ENCODE measurements at places on chromosomes 7 and 10. TPM values are rescaled to one million over a fixed set of nuclear protein-coding genes. Genes with fewer than 3 reads are reported as not detected.

DNA sequence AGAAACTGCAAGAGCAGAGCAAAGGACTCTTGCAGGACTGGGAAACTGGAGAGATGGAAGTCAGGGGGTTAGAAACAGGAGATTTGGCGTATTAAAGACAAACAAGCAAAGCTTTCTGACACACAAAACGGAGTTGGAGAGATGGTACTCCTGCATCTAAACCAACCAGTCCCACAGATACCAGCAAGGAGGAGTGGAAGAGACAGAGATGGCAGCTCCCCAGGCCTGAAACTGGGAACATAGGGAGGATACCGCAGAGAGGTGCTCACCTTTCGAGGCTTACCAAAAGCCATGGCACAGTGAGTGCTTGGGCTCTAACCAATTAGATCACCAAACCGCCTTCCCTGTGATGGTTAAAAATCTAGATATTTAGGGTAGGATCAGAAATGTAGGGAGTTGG is 4.8 kb upstream of the MBL2 start:
- H3K4me3 ChIP-seq = no peak overlapping the region
- no peak overlapping the region for H3K27ac ChIP-seq
- no peak for DNase-seq
- H3K36me3 ChIP-seq = no peaks in the 10 kb centered on the region

DNA sequence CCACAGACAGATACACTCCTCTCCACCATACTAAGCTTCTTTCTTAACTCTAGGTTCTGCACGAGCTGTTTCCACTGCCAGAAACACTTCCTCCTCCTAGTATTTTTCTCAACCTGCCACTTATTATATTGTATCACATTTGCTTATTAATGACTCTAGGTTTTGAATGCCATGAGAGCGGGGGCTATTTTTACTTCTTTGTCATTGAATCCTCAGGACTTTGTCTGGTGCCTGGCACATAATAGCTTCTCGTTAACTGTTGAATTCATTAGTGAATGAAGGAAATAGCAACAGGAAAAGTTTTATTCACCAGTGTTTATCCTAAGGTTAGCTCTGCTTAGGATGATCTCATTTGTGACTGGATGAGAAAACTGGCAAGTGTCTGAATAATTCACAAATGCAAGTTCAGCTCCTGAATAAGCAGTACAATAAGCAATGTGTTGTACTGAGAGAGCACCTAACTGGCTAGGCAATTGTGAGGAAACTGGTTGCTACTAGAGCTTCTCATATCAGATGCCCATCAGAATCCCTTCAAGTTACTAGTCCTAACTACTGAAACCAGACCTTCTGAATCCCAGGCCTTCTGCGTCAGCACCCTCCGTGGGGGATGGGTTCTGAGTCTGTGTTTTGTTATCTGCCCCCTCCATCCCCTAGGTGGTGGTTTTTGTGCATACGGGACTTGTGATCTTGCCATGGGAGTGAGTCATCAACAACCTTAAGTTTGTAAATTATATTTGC is 92.7 kb downstream of the LSMEM1 start:
- DNase-seq = peak; percentile 15
- no peak overlapping the region for H3K4me3 ChIP-seq
- peaks cover 14% of the 10 kb centered on the region for H3K4me1 ChIP-seq
- no peaks in the 10 kb centered on the region for H3K36me3 ChIP-seq
- H3K27ac ChIP-seq = no peak overlapping the region

- no peak overlapping the region for H3K27ac ChIP-seq
- DNase-seq = peak; percentile 3
- H3K4me1 ChIP-seq = peaks cover 17% of the 10 kb centered on the region
- H3K36me3 ChIP-seq = no peaks in the 10 kb centered on the region
- no peaks in the 10 kb centered on the region for H3K27me3 ChIP-seq
- no peak overlapping the region for H3K4me3 ChIP-seq
Observed at GRCh38 chr7:134737566-134738345, 41.7 kb upstream of the CALD1 start.

DNA sequence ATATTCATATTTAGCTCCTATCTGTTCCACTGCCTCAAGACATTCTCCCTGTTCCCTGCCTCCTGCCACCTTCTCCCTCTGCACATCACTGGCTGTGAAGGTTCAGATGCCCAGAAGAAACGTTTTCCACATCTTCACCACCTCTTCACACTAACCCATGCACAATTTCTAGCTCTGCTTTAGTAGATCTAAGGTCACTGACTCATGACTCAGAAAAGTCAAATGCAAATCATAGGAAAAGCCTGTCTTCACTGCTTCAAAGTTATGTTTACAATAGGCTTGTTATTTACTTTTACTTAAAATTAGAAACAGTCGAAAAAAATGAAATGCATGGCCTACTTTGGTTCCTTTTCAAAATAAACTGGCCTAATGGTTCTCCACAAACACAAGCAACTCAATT is 2.5 kb downstream of the SCRN1 start:
- peaks cover 22% of the 10 kb centered on the region for H3K4me1 ChIP-seq
- no peaks in the 10 kb centered on the region for H3K27me3 ChIP-seq
- H3K4me3 ChIP-seq = no peak overlapping the region

- peaks cover 49% of the 10 kb centered on the region for H3K27me3 ChIP-seq
- peak; percentile 51 for DNase-seq
- H3K27ac ChIP-seq = no peak overlapping the region
Observed at GRCh38 chr7:98619450-98620321, 2.6 kb downstream of the NPTX2 start.

The GHRHR gene
- not detected for total RNA-seq

Data from MCF 10A (cell line).